ENCODE measurements at places on chromosomes 16 and 17.

- peak; percentile 23 for DNase-seq
These were observed 35.1 kb upstream of the IL21R start for GRCh38 chr16:27366687-27367460.

GRCh38 chr17:43877031-43877430 lies 30.1 kb downstream of the CD300LG start:
- no peak for DNase-seq

DNA sequence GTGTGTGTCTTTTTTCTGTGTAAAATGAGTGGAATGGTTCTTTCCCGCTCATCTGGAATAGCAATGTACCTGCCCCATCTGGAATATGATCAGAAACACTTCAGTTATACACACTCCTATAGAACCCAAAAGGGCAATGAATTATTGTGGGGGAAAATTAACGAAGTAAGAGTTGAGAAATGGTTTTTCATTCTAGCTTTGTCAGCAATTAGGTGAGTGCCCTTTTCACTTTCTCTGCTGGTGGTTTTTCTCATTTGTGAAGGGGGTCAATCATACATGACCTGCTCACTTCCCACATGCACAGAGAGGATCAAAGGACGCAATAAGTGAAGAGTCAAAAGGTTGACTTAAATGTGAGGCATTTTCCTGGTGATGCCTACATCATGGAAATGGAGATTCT lies 168.0 kb downstream of the HS3ST3B1 start:
- no peak for DNase-seq

DNA sequence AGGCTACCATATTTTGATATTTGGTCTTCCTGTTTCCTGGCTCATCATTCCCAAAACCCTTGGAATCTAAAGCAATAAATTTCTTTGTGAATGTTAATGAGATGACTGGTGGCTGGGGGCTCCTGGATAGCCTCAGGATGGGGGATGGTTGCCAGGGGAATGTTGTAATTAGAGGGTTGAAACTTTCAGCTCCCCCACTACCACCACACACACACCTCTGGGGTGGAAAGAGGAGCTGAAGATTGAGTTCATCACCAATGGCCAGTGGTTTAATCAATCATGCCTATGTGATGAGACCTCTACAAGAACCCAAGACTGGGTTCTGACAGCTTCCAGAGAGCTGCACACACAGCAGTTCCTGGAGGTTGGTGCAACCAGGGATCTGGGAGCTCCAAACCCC lies 59.1 kb downstream of the HS3ST3A1 start:
- DNase-seq: no peak

DNA sequence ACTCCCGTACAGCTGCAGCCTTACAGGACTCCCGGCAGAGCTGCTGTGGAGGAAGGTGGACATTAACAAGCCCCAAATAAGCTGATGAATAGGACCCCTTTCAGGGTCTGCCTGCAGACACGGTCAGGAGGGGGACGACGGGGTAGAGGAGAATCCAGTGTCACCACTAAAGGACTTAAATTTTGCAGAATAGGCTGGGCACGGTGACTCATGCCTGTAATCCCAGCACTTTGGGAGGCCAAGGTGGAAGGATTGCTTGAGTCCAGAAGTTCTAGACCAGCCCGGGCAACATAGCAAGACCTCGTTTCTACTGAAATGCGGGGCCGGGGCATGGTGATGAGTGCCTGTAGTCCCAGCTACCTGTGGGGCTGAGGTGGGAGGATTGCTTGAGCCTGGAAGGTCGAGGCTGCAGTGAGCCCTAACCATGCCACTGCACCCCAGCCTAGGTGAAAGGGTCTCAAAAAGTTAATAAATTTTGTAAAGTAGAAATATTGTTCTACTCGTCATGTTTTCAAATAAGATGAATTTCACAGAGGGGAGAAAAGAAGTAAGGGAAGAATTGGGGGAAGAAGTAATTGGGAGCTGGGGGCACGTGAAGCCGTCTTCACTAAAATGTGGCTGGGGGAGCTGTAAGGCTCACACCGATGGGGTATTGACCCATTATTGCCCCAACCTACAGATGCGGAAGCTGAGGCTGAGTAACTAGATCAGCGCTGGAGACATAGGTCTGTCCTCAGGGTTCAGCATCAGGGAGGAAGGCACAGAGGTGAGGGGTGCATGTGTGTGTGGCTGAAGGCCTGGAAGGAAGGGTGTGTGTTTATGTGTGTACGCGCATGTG lies 4.7 kb downstream of the LITAFD start:
- no peak for DNase-seq

DNA sequence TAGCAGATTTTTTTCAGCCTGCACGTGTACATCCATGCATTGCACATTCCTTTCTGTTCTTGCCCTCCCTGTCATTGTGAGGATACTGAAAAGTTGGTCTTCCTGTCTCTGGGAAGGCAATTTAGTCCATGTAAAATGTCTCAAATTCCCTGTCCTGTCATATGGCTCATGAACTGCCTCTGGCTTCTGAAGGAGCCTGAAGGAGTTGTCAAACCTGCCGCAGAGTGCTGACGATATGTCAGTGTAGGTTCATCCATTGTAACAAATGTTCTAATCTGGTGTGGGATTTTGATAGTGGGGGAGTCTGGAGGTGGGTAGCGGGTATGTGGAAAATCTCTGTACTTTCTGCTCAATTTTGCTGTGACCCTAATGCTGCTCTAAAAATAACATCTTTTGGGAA lies 59.6 kb downstream of the YPEL2 start:
- DNase-seq: no peak

DNA sequence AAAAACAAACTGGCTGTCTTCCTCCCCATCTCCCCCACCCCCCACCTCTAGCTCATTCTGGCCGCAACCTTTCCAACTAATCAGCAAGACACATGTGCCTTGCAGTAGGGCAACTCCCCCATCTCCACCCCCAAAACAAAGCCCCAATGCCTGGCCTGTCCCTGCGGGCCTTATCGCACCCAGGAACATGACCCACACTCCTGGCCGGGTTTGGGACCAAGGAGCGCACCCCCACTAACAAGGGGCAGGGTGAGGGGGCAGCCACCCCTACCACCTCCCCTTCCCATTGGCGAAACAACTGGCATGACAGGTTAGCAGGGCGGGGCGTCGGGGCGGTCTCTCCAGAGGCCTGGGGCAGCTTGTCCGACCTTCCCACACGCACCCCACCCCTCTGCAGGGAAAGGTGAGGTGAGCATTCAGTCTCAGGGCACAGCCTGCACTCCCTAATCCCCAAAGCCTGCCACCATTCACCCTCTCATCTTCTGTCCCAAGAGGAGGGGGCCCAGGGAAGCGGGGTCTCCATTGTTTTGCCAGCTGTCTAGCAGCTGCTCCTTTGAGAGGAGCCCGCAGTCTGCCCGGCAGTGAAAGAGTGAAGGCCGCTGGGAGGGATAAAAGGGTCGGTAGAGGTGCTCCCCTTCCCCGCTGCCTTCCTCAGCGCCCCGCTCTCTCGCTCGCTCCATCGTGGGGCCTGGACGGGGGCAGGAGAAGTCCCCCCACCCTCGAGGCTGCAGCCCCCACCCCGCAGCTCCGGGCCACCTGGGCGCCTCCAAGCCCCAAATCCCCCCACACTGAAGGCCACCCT lies 765 bp downstream of the MYO18A start:
- DNase-seq: no peak

DNA sequence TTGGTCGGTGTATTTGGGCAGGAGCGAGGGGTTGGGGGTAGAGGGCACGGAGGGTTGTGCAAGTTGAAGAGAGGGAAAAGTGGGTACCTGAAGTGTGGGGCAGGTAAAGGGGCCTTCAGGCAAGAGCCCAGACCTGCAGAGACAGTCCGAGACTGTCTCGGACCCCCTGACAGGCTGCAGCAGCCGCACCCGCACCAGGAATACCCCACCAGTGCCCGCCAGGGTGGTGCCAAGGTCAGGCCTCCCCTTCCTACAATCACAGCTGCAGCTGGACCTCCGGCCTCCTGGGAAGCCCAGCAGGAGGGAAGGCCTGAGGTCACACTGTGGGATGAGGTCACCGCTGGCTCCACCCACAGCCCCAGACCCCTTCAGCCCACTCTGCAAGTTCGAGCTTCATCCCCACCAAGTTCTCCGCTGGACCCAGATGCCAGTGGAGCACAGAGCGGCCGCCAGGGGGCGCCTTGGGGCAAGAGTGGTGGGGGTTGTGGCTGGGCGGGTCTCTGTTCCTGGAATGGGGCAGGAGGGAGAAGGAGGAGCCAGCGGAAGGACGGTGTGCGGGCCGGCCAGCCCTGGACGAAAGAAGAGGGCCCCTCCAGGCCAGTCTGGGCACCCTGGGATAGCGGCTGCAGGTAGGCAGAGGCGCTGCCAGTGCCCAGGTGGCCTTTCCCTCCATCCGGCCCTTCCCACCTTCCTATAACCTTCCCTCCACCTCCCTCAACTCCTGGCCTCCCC lies at the start of gene HSD3B7:
Gene HSD3B7 (plus strand): TSS at position 539 of the 732 bp plus-strand sequence. CDS start 452 bp downstream, outside the sequence.
- DNase-seq: peak; percentile 84

DNA sequence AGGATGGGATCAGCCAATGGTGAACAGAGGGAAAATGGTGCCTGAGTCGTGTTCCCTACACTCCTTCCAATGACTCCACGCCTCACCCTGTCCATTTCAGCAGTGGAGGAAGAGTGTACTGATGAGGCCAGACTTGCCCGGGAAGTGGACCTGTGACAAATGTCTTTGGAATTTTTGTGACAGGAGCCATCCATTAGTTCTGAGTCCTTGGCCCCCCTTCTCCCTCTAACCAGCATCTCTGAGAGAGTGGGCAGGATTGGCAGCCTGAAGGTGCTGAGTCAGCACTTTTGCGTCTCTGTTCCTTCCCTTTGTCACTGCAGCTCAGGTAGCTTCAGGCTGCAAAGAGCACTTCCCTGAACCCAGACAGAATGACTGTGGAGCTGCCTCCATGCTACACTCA lies 30.8 kb downstream of the BEAN1 start:
- DNase-seq: no peak

DNA sequence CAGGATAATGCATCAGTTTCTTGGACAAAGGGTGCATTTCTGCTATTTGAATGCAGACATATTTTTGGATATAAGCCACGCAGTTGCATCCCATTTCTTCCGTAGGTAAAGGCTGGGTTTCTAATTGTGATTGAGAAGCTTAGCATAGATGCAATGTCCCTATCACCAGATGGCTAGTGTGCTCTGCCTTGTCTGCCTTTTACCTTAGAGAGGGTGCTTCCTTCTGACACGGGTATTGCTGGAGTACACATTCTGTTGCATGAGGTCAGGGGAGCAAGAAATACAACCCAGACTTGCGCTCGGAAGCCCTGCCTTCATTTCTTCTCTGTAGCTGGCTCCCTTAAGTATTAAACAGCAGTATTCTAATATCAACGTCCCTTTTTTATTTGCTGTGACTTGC lies 337.4 kb downstream of the WWOX start:
- no peak for DNase-seq

DNA sequence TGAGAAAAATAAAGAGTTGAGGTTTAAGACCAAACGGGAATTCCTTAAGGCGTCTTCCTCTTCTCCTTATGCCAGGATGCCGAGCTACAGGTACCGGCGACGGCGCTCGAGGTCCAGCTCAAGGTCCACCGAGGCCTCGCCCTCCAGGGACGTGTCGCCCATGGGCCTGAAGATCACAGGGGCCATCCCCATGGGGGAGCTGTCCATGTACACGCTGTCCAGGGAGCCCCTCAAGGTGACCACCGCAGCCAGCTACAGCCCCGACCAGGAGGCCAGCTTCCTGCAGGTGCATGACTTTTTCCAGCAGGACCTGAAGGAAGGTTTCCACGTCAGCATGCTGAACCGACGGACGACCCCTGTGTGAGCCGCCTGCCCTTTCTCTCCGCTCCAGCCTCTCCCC lies 13.7 kb upstream of the CACNG1 start:
- no peak for DNase-seq

- DNase-seq: no peak
These were observed 18.4 kb upstream of the G6PC1 start for GRCh38 chr17:42882166-42882565.

DNA sequence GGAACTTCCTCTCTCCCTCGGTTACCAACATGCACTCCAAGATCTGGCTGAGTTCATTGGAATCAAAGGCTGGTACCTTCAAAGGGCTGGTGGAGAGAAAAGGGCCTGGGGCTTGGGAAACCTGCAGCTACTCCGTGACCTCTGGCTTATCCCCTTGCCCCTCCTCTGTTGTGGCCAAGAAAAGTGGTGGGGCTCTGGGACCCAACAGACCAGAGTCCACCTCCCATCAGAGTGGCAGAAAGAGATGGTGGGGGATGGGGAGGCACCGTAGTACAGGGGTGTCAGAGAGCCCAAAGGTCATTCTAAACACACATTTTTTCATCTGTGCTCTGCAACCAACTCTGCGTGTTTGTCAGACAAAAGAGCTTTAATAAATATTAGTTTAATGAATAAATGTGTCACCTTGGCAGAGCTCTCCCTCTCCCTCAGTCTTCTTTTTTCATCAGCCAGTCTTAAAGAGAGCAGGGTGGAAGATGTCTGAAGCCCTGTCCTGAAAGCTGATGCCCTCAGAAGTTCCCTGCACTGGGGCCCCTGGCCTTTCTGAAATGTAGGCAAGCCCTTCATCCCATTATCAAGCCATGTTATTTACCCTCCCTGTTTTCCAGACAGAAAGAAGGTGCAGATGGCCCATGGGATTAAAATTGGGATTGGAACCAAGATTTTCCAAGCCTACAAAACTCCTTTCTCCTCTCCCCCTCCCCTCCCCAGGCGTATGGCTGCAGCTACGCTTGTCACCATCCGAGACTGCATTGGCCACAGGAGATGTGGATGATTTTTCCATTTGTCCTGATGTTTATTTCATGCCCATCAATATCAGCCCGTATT lies 227.3 kb downstream of the CCDC182 start:
- DNase-seq: no peak

DNA sequence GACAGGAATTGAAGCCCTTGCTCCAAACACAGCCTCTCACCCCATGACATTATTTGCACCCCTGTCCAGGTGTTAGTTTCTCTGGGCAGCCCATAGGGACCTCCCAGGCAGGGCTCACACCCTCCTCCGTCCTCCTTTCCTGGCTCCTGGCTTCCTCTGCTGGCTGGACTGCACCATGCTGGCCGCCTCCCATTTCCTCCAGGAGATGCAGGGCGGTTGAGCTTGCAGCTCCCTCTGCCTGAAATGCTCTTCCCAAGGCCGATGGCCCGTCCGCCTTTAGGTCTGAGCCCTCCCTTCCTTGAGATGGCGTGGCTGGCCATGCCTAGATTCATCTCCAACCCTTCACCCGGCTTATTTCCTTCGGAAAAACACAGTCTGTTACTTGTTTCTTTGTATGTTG lies 334.8 kb downstream of the SNX29 start:
- DNase-seq: no peak

GRCh38 chr16:23290189-23291062 lies 11.7 kb upstream of the SCNN1B start:
- DNase-seq: no peak

Data from T-helper 9 cell (primary cell).